Activated CD4-positive, alpha-beta T cell treated with anti-CD3 and anti-CD28 coated beads, Interleukin-2, Interleukin-4, amounts not matched to agents 100 ng/mL and 50 ng/mL, durations not matched to agents 16 hours and 8 hours (primary cell): ENCODE measurements at places on chromosomes 13 and 19.

- DNase-seq: no peak
Measured at GRCh38 chr19:32020538-32020937, 324.9 kb upstream of the ZNF507 start.

- no peak for DNase-seq
Measured at GRCh38 chr13:35191883-35192282, 249.8 kb downstream of the NBEA start.

DNA sequence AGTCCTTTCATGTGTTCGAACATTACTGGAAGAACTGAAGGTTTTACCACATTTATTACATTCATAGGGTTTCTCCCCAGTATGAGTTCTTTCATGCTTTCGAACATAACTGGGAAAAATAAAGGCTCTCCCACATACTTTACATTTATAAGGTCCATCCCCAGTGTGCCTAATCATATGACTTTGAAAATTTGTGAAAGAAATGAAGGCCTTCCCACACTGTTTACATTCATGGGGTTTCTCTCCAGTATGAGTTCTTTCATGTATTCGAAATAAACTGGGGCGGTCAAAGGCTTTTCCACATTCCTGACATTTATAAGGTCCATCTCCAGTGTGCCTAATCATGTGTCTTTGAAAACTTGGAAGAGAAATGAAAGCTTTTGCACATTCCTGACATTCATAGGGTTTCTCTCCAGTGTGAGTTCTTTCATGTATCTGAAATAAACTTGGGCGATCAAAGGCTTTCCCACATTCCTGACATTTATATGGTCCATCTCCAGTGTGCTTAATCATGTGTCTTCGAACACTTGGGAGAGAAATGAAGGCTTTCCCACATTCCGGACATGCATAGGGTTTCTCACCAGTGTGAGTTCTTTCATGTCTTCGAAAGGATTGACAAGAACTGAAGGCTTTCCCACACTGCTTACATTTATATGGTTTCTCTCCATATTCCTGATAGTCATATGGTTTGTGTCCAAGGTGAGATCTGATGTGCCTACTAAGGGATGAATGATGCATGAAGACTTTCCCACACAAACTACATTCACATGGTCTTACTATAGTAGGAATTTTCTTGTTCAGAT lies 24.0 kb downstream of the ZNF564 start:
- no peak for DNase-seq

DNA sequence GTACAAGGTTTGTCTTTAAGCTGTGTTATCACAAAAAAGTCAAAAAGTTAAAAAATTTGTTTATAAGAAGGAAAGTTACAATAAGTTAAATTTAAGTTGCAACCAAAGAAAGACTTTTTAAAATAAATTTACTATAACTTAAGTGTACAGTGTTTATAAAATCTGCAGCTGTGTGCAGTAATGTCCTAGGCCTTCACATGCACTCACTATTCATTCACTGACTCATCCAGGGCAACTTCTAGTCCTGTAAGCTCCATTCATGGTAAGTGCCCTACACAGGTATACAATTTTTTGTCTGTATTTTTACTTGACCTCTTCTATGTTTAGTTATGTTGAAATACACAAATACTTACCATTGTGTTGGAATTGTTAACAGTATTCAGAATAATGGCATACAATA lies 667.9 kb upstream of the SLITRK5 start:
- DNase-seq: no peak

- DNase-seq: no peak
Measured at GRCh38 chr19:8144273-8144995, 5.0 kb downstream of the FBN3 start.

- no peak for DNase-seq
Measured at GRCh38 chr13:100315522-100315921, 226.6 kb downstream of the PCCA start.

DNA sequence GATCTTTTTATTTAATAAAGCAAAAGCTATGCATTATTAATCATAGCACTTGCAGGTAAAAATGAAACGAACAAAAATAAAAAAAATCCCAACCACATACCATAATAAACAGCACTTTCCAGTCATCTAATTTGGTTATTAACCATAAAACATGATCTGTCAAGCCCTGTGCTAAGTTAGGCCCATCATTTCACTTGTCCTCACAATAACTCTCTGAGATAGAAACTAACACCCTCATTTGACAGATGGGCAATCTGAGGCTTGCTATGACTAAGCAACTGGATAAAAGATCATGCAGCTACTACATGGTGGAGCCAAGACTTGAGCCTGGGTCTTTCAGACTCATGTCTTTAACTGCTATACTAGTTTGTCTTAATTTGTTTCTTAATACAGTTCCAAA lies 21.8 kb downstream of the PROSER1 start:
- peak; percentile 60 for DNase-seq

- DNase-seq: no peak
Measured at GRCh38 chr13:112809332-112810315, 119.8 kb downstream of the ATP11A start.

DNA sequence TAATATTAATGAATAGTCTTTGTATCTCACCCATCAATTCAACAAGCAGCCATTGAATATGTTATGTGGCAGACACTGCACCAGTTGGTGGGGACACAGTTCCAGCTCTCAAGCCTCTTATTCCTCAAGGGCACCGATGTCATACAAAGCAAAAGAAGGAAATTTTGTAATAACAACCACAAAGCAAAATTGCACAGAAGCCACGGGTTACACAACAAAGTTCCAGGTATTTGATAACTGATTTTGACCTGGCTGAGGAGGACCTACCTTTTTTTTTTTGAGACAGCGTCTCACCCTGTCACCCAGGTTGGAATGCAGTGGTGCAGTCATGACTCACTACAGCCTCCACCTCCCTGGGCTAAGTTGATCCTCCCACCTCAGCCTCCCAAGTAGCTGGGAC lies 266.7 kb downstream of the FOXO1 start:
- no peak for DNase-seq

DNA sequence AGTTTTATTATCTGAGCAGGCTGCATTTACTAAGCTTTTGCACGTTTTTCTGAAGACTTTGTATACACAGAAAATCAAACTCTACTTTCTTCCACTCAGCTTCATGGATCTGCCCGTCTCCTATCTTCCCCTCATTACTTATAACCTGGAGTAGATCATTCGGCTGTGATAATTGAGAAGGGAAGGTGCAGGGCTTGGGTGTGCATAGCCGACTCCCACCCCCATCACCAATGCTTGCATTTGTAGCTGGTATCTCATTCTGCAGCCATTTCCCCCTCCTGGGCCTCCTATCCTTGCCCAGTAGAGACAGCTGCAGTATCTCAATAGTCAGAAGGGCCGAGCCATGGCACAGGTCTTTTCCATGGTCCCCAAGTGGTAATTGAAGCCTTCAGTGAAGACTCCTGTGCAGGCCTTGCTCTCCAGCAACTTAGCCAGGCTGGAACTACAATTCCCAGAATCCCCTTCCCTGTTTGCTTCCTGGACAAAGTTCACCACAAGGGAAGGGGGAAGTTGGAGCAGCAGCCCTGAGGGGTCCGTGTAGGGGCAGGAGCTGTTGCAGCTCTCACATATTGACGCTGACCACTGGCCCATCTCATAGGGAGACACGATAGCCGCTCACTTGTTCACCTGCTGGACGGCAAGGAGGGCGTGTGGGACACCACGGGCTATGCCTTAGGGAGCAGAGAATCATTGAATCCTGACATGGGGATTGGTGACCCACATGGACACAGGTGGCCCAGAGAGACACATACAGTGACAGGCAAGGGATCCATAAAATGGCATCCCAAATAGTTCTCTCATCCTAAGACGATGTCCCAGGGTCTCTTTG lies 2.1 kb upstream of the SIGLEC8 start:
- DNase-seq: no peak
